ENCODE measurements at places on chromosomes 12 and 14. TPM values are rescaled to one million over a fixed set of nuclear protein-coding genes. Genes with fewer than 3 reads are reported as not detected.

Gene INHBE
- 0.73 TPM for total RNA-seq

Gene SLC10A1
- not detected for total RNA-seq

Gene SPX
- not detected for total RNA-seq

Gene BMP4
- 62.4 TPM for total RNA-seq

Gene TPH2
- total RNA-seq, result not detected

Measured in PC-9 (cell line).